ENCODE measurements at places on chromosomes 1 and 21.

DNA sequence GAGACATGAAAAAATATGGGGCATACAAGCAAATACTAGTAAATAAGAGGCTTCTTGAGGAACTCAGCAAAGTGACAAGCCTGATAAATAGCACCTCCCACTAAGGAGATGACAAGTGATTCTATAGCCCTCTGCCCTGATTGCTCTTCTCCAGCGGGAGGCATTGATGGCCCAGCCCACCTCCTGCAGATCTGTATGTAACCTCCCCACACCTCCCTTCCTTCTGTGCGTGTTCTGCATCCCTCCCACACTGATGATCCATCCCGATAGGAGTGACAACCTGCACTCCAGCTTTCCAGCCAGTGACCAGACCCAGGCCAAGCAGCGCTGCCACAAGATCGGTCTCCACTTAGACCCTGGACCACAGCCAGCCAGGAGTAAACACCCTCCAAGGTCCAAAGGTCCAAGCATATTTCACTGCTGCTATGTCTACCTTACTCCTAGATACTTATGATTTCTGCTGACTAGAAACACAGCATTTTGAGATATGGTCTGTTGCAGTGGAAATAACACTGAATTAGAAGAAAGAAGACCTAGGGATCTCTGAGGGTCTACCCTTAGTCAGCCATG, 176.1 kb downstream of the BRINP2 start:
- no peak for DNase-seq

- DNase-seq = no peak
Measured at GRCh38 chr1:205066141-205066818, 18.0 kb downstream of the TMEM81 start.

DNA sequence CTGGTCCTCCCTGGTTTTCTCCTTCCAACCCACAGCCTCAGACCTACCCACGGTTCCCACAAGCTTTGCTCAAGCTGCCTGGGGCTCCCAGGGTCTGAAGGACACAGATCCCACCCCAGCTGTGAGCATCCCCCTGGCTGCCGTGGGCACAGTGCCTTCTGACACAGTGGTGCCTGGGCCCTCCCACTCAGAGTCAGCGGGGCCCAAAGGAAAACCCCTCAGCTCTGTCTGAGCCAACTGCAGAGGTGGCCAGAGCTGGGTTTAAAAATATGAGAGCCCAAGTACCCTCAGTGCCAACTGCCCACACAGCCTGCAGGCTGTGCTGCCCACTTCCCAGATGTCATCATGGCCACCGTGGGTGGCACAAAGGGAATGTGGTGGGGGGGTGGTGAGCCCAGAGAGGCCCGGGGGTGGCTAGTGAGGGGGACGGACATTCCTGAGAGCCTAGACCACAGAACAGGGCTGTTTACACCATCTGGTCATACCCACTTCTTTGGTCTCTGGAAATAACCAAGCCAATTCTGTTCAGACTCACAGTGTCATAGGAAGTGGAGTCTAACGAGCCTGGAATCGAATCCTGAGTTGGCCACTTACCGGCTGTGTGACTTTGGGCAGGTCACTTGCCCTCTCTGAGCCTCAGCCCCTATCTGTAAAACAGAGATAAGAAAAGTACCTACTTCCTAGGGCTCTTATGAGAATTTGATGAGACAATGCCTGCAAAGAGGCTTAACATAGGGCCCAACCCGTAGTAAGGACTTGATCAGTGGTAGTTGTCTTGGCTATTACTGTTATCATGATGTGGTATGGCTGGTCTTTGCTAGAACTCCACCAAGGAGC, 85.5 kb downstream of the CAMK2N1 start:
- no peak for DNase-seq

- no peak for DNase-seq
Measured at GRCh38 chr1:221279146-221279545, 399.9 kb downstream of the HLX start.
